8988T (cell line): ENCODE measurements at places on chromosomes 2 and 18.

- peak; percentile 39 for DNase-seq
These were observed 640 bp downstream of the ROCK2 start for GRCh38 chr2:11343650-11344341.

GRCh38 chr18:34795070-34795732, 85.1 kb downstream of the DTNA start:
- DNase-seq: no peak

DNA sequence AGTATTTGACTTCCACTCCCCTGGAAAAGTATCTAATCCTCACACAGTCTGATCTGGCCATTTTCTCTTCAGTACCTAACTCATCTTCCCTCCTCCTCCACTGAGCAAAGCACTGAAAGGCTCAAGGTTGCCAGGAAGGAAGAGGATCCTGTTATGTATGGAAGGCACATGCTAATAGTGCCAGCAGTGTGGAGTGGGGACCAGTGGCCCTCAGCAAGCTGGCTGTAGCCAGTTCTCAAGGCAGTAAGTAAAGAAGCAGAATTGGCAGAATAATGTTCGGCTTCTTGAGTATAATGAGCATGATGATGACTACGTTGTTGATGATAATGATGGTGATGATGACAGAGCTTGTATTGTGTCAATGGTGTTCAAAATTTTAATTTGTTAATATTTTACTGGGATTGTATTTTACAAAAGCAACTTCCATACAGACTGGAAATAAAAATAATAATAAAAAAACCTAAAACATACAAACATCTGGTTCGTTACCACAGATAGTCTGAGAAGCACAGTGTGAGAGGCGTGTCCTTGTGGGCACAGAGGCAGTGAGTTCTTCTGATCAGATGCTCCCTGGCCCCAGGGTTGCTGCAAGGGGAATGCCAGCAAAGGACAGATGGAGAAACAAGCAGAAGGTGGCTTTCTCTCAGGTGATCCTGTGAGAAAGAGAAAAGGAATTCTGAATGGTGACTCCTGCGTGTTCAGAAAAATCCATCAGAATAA, 528.8 kb downstream of the CMPK2 start:
- no peak for DNase-seq

DNA sequence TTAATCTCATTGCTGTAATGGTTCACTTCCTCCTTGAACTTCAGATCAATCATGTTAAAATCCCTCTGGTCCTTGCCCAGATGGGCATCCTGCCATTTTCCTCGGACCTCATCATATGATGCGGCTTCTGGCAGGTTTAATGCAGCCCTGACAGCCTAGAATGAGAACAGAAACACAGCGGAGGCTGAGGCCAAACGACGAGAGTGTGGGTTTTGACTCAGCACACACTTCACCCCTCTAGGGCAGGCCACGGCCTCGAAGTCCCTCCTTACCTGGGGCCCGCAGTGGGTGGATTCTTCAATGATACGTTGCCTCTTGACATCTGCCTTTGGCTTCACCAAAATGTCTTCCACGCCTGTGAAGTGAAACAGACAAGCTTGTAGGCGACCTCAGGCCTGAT, 56.8 kb downstream of the POLR1A start:
- DNase-seq: no peak

- DNase-seq: no peak
These were observed 213.7 kb upstream of the SETBP1 start for GRCh38 chr18:44466997-44467396.

GRCh38 chr2:152686321-152686720, 30.9 kb downstream of the PRPF40A start:
- DNase-seq: no peak
